Stimulated activated CD4-positive, alpha-beta T cell treated with anti-CD3 and anti-CD28 coated beads, Interleukin-4, amount 100 ng/mL, for 4 hours (primary cell): ENCODE measurements at places on chromosomes 7 and 10.

GRCh38 chr7:20200361-20200760 is 16.8 kb downstream of the MACC1 start:
- DNase-seq = no peak

GRCh38 chr10:92688927-92689662 is 660 bp upstream of the HHEX start:
- no peak for DNase-seq

GRCh38 chr10:26216585-26217395 is at the start of gene GAD2:
Gene GAD2, plus strand, starts transcription at chr10:26216774. Its CDS starts 36 bp downstream, at chr10:26216810.
- no peak for DNase-seq

- no peak for DNase-seq
Measured at GRCh38 chr7:55548295-55548731, 24.0 kb downstream of the VOPP1 start.

- no peak for DNase-seq
Measured at GRCh38 chr10:104617831-104618230, 23.3 kb upstream of the SORCS3 start.

GRCh38 chr10:1310271-1310789 is 254.1 kb downstream of the WDR37 start:
- no peak for DNase-seq

DNA sequence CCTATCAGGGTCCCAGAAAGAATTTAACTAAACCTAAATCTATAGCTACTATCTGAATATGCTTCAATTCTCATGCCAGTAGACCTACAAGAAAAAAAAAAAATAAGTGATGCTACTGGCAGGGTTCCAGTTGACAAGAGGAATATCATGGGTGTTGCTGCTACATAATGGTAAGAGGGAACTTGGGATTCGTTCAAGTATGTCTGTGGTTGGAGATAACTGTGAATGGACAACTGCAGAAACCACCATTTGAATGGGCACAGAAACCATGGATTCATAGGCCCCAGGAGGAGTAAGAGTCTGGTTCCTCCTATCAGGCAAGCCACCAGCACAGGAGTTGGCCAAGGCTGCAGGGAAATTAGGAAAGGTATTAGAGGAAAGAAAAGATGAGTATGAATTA is 287.6 kb upstream of the HGF start:
- DNase-seq = no peak

DNA sequence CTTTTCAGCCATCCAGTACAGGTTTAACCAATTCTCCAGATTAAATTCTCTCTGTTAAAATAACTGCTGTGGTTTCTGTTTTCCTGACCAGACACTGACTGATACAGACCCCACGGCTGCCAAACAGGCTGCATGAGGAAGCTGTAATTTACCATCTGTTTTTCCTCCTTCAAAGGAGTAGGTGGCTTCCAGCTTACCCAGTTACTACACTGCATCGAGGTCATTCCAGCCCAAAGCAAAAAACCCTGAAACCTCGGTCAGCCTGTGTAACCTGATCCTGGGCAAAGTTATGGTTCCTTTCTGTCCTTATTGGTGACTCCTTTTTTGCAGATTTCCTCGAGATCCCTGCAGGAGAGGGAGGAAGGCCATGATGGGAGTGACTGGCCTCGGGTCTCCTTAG is 27.9 kb upstream of the LOXL4 start:
- no peak for DNase-seq

DNA sequence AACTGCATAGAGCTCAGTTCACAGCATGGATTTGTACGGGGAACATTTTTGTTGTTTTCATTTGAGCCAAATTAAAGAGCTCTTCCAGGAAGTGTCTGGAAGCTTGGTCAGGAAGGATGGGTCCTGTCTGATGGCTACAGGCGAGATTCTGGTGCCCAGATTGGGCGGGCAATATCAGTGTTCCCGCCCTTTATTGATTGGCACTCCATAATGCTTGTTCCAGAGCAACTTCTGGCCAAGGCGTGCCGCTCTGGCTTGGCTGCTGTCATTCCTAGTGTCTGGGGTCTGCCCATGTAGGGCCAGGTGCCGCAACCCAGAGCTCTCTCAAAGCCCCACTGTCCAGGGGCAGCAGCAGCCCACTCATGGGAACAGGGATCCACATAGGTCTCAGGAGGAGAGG is 45.9 kb downstream of the RAMP3 start:
- DNase-seq = no peak

- DNase-seq = no peak
Measured at GRCh38 chr10:35000936-35001335, 89.2 kb downstream of the CUL2 start.

GRCh38 chr10:13759168-13759567 is 172.4 kb downstream of the PRPF18 start:
- DNase-seq = no peak

DNA sequence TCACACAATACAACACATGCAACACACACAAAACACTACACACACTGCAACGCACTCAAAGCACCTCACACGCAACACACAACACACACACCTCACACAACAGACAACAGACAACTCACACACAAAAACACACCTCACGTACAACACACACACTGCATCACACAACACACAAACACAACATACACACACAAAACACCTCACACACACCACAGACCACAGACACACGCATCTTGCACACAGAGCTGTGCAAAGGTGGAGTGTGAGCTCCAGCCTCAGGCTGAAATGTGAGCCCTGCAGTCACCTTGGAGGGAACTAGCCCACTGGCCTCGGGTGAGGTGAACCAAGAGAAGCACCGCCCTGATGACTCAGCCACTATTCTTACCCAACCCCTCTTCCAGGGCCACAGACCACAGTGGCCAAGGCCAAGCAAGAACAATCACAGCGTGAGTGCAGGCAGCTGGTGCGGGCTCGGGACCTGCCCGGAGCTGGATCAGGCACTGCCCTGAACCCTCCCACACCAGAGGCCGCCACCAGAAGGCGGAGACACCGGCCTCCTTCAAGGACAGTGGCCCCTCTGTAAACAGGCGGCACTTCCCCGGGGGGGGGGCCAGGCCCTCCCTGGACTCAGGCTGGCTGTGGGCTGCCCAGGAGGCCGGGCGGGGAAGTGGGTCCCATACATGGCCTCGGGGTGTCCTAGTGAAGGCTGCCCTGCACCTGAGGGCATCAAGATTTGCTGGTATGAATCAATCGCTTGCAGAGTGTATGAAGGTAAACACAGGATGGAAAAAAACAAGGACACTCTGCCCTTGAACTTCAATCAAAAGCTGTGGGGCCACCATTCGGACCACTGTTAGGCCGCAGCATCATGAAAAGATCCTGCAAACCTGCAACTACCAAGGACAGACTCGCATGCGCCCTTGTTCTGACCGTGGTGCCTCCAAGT is 106.7 kb downstream of the TNS3 start:
- no peak for DNase-seq

DNA sequence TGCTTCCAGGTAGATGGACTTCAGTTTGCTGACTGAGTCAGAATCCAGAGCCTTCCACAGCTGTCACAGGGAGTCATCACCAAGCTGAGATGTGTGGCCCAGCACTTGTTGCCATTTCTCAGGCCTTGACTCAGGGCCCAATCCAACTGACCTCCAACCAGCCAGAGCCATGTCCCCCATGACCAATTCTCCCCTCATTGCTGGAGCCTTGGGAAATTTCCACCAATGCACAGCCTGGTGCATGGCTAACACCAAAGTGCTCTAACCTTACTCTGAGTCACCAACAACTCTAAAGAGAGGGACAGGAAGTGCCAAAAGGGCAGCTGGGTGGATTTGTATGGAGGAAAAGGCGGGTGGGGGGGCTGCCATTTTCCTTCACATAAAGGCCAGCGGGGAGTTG is 13.4 kb upstream of the GLI3 start:
- DNase-seq = no peak

DNA sequence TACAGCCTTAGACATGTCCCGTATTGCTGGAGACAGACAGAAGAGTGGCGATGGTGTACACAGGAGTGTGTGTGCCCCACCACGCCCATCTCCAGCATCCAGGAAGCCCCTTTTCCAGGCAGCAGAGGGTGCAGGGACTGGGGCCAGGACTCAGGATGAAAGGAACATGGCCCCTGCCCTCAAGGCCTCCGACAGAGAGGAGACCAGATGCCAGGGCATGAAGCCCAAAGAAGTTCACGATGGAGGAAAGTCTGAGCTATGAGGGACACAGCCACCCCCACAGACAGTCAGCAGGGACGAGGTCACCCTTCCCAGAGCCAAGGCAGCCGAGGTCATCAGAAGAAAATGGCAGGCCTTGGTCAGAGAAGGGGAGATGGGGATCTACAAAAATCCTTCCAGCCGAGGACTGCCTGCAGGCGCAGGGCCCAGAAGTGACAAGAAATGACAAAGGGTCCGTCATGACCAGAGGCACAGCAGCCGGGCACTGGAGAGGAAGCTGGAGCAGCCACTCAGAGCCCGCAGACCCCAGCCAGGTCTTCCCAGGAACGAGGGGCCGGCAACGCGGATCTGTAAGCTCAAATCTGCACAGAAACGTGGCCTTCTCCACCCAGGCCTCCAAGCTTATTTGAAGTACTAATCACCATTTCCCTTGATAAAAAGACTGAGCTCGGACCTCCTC is 78.7 kb upstream of the PPP2R2D start:
- no peak for DNase-seq

DNA sequence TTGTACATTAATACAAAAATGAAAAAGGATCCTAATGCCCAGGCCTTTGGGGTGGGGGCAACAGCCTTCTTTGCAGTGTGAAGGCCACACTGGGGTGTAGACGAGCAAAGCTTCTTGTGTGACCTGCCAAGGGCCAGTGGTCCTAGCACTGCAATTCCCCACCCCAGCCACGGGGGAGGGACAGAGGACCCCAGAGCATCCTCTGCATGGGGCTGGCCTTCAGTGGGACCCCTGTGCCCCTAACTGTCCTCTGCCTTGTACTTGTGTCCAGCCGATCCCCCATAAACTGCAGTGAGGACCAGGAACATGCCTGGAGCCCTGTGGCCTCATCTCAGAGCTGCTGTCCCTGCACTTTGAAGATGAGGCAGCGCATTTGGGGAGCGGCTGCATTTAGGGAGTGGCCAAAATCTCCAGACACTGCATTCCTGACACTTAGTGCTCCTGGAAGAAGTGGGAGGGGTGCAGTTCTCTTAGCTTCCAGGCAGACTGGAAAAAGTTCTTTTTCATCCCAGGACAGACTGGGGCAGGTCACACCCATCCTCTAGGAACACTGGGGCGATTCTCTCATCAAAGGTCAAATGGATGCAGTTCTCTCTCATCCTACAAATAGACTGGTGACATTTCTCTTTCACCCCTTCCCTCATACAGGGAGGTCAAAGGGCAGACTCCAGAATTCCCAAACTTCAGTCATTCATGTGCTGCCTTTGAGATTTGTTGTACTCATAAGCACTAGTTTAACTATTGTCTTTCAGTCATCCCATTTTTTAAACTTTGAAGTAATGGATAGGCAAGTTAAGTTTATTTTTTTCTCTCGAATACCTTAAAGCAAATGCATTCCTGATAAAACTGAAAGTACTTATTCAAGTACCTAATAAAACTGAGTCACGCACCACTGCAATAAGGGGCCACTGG is 922 bp upstream of the MYO1G start:
- no peak for DNase-seq

- DNase-seq = no peak
Measured at GRCh38 chr7:133853706-133854276, 273.3 kb upstream of the LRGUK start.

DNA sequence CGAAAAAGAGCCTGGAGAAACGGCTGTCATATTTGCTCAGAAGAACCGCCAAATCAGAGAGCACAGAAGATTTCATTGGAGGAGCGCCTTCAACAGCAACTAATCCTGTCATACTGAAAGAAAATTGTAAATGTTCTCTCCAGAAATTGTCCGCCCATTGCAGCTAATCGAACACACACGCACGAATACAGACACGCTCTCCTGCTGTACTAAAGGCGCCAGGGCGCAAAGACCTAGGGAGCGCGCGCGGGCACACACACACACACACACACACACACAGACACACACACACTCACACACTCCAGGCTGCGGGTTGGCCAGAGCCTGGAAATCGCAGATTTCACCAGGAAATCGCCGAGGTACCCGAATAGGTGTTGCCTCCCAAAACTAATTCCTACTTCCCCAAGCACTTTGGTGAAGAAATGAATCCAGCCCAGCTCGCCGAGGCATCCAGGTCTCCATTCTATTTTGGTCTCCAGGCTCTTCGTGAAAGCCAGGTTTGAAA is at the start of gene CHRM2:
CHRM2 (plus strand) TSS at position 157 of the 505 bp plus-strand sequence. CDS start 146,214 bp downstream, outside the sequence.
- DNase-seq = no peak

DNA sequence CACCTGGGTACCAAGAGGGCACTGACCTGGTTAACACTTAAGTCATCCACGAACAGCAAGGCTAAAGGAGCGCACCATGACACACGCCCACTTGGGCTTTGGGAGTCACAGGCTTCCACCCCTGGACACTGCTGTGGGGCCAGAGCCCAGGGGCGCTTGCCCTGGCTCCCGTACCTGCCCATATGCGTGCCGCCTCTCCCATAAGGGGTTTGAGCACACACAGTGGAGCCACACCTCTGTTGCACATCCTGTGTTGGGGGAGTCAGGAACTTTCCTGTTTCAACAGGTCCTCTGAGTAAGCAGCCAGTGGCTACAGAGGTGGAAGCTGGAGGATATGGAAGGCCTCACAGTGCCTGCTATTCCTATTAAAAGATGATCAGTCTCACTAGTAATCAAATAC is 152.0 kb downstream of the REEP3 start:
- no peak for DNase-seq

- no peak for DNase-seq
Measured at GRCh38 chr10:115801992-115802391, 471.0 kb downstream of the GFRA1 start.

DNA sequence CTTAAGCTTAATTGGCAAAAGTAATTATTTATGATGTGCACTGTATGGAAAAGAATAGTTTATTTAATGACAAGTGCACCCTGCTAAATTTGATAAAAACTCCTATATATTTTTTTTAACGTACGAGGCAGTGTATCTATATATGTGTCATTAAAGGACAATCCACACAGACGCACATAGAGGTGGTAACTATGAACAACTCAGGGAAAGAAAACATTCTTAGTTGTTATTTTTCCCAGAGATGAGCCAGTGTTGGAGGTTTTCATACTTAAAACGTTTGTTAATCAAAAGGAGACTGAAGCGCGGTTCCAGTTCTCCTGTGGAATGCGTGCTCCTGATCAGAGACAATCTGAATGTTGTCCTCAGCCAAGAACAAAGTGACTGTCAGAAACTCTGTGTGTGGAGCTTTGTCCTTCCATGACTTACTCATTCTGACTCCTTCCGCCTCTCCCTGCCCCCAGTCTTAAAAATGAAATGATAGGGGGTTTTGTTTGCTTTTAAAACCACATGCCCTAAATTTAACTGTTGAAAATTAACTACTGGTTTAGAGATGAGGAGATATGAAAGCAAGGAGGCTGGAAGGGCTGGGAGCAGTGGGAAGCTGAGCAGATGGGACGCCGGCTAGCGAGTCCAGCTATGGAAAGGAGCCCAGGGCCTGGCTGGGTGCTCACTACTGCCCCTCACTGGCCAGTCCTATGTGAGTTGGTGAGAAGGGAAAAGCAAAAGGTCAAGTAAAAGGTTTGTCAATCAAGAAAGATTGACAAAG is 99.6 kb downstream of the SVIL start:
- DNase-seq = no peak

DNA sequence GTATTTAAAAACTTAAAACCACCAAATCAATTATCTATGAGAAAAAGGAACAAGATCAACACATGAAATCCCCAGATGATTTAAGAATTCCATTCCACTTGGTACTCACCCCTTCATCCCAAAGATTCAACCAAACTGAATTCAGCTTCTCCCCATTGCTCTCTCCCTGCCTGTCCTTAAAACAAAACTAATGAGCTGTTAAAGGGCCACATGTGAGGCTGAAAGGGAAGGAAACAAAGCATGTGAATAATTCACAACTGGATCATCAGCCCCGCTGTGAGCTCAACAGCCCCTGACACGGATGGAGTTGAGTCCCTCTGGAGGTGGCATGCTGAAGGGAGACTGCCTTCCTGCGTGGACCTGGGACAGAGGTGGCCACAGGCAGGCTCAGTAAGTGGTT is 32.9 kb downstream of the VOPP1 start:
- DNase-seq = no peak
